ENCODE measurements at places on chromosomes 1 and 21. TPM values are rescaled to one million over a fixed set of nuclear protein-coding genes. Genes with fewer than 3 reads are reported as not detected.

DNA sequence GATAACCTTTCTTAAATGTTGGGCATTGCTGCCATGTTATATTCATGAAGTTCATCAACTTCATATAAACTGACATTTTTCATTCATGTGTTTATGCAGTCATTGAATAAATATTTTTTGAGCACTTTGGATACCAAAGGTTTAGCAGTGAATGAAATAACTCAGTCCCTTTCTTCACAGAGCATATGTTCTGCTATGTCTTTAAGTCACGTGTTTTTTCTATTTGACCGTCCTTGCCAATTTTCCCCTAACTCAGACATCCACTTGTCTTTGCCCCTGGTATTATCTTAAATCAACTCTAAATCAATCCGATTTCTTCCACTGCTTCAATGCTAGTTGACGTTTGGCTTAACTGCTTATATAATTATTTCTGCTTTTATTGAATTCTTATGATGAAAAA is 16.6 kb downstream of the ADARB1 start:
- DNase-seq = no peak

DNA sequence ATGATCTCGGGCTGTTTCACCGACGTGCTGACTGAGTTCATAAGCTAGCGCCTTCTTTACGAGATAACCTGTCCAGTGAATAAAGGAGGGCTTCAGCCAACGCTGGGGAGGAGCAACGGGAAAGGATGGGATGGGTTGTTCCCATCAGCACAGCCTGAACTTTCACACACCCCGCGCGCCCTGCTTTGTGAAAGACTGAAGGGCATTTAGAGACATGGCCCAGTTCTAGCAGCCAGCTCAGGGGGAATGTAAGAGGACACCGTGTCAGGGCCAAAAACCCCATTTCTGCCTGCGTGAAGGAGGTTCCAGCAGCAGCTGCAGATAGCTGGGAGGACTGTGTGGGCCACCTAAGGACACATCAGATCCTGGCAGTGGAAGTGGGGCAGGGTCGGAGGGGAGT is 255.1 kb upstream of the RAB4A start:
- DNase-seq = no peak

- no peak for DNase-seq
Observed at GRCh38 chr1:235021815-235022214, 106.8 kb downstream of the TOMM20 start.

KLHDC9 gene
- total RNA-seq = 0.43 TPM
